SK-N-SH (cell line): ENCODE measurements at places on chromosomes 11 and 22. TPM values are rescaled to one million over a fixed set of nuclear protein-coding genes. Genes with fewer than 3 reads are reported as not detected.

The PDE2A gene
- 0.32 and 0.43 TPM in 2 replicates for polyA plus RNA-seq

DNA sequence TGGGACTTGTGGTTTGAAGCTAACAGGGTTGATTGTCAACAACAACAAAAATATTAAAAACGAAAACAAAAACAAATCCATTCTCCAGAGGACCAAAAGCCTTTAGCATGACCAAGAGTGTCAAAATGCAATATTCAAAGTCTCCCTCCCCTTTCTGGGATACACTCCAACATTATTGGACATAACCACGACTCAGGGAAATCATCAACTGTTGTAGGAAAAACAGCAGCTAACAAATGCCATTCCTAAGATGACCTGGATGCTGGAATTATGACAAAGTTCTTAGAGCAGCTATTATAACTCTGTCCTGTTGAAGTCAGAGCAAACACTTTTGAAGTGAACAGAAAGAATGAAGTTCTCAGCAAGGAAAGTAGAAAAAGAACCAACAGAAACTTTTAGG, 143.0 kb downstream of the TMEM135 start:
- no peak overlapping the region for H3K4me3 ChIP-seq
- H3K27ac ChIP-seq: no peak overlapping the region
- no peaks in the 10 kb centered on the region for H3K27me3 ChIP-seq

DNA sequence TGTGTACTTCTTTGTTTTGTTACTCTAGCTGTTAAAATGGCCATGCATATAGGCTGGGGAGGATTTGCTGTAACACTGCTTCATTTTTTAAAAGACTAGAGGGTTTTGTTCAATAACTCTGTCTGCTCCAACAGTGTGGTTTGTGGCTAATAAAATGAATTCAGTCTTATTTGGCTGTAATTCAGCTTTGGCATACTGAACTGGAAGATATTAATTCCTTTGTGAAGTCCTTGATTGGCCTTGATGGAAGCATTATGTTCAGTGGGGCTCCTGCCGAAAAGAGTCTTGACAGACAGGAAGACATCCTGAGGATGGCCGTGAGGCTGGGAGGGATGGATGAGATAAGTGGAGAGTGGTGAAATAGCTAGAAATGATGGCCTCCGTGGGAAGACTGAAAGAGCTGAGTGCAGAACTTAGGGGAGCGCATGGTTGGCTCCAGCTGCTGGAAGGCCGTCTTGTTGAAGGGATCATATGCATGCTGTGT, 44.8 kb upstream of the MYO18B start:
- DNase-seq: peak; percentile 27
- H3K36me3 ChIP-seq: no peaks in the 10 kb centered on the region

DNA sequence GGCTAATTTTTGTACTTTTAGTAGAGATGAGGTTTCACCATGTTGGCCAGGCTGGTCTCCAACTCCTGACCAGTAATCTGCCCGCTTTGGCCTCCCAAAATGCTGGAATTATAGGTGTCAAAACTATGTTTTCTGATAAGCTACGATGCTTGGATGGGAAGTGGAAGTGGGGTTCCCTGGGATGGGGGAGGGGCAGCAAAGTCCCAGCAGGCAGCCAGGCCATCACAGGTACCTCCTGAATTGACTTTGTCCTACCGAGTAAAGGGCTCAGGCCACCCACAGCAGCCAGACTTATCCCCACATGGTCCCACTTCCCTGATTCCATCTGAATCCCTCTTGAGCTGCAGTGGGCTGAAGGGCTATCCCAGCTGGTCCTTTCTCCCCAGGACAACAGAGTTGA, 6.9 kb downstream of the FTH1 start:
- no peak for DNase-seq
- no peak overlapping the region for H3K4me3 ChIP-seq
- H3K36me3 ChIP-seq: peaks cover 28% of the 10 kb centered on the region
- H3K4me1 ChIP-seq: peaks cover 12% of the 10 kb centered on the region
- no peaks in the 10 kb centered on the region for H3K27me3 ChIP-seq

The RBMXL2 gene
- not detected in 2 replicates for polyA plus RNA-seq

GRCh38 chr22:34812631-34813030, 253.3 kb upstream of the ISX start:
- no peaks in the 10 kb centered on the region for H3K4me1 ChIP-seq
- no peaks in the 10 kb centered on the region for H3K27me3 ChIP-seq
- H3K4me3 ChIP-seq: no peak overlapping the region

DNA sequence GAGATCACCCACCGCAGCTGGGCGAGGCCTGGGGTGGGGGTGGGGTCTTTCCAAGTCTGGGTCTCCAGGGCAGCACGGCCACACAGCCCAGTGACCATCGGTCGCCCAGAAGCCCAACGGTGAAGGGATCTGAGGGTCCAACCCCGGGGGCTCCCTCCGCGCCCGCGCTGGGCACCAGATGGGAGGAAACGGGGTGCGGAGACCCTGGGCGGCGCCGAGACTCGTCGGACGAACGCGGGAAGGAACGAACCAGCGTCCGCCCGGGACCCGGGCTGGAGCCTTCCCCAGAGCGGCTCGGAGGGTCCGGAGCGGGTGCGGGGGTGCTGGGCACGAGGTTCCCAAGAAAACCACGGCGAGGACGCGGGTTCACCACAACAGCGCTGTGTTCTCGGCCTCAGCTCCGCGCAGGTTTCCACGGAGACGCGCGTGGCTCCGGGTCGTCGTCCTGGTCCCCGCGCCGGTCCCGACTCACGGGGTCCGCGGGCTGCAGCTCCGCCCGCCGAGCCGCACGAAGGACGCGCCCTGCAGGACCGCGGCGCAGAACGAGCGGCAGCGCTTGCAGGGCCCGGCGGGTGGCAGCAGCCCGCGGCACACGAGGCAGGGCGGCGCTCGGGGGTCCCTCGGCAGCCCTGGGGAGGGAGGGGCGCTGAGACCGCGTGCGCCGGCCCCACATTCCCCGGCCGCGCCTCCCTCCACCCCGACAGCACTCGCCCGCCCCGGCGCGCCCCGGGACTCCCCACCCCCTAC, 2.3 kb upstream of the IL17REL start:
- no peak overlapping the region for H3K27ac ChIP-seq
- peak; percentile 62 for DNase-seq
- H3K27me3 ChIP-seq: peaks cover 80% of the 10 kb centered on the region
- H3K36me3 ChIP-seq: no peaks in the 10 kb centered on the region
- no peaks in the 10 kb centered on the region for H3K4me1 ChIP-seq

- no peak for DNase-seq
- H3K4me1 ChIP-seq: no peaks in the 10 kb centered on the region
- H3K27ac ChIP-seq: no peak overlapping the region
- no peaks in the 10 kb centered on the region for H3K27me3 ChIP-seq
Measured at GRCh38 chr11:17548444-17548843, 1.4 kb downstream of the OTOG start.

The SLC16A8 gene
- polyA plus RNA-seq: not detected in 2 replicates

The NRXN2 gene
- 0.15 TPM in 2 replicates for polyA plus RNA-seq

GRCh38 chr11:132106096-132106982, 735.9 kb downstream of the NTM start:
- H3K36me3 ChIP-seq: no peaks in the 10 kb centered on the region
- peaks cover 15% of the 10 kb centered on the region; the same call in 1 of the 2 replicates for H3K4me1 ChIP-seq
- no peak overlapping the region for H3K4me3 ChIP-seq
- no peak for DNase-seq
- no peaks in the 10 kb centered on the region for H3K27me3 ChIP-seq

The ABCC8 gene
- polyA plus RNA-seq: 0.71 and 1.1 TPM in 2 replicates

DNA sequence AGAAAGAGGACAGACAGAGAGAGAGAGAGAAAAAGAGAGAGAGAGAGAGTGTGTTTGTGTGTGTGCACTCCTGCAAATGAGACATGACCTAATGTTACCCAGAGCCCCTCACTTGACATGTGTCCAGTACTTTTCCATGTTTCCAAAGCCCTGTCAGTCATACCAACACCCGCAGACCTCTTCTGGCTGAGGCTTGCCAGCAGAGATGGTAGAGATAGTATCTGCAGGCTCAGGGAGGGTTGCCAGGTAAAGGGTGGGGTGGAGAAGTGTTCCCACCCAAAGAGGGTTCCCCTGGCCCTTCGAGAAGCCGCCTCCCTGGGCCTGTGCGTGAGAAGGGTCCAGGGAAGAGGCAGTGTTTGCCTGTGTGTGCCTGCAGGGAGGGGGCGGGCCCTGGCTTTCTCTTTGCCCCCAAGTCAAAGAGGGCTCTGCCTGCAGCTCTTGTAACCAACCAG, 40.7 kb downstream of the POU2F3 start:
- DNase-seq: peak; percentile 54
- no peaks in the 10 kb centered on the region for H3K27me3 ChIP-seq
- no peak overlapping the region for H3K4me3 ChIP-seq
- no peaks in the 10 kb centered on the region for H3K4me1 ChIP-seq
- H3K27ac ChIP-seq: 0 out of 2 replicates have a peak overlapping the region, but pooled peaks have one; percentile 14

GRCh38 chr11:119637481-119637880, 91.5 kb downstream of the NECTIN1 start:
- peak; percentile 52 for DNase-seq
- H3K27ac ChIP-seq: no peak overlapping the region
- no peaks in the 10 kb centered on the region for H3K27me3 ChIP-seq
- no peaks in the 10 kb centered on the region for H3K36me3 ChIP-seq
- H3K4me1 ChIP-seq: peaks cover 10% of the 10 kb centered on the region; the same call in 1 of the 2 replicates

- no peaks in the 10 kb centered on the region for H3K36me3 ChIP-seq
- no peaks in the 10 kb centered on the region for H3K4me1 ChIP-seq
- no peak overlapping the region for H3K4me3 ChIP-seq
- no peaks in the 10 kb centered on the region for H3K27me3 ChIP-seq
- no peak for DNase-seq
Measured at GRCh38 chr11:98307827-98308491, 712.8 kb upstream of the CNTN5 start.

The STIP1 gene
- 163 TPM in 2 replicates for polyA plus RNA-seq

- H3K4me1 ChIP-seq: peaks cover 5% of the 10 kb centered on the region; the same call in 1 of the 2 replicates
- no peaks in the 10 kb centered on the region for H3K27me3 ChIP-seq
- H3K4me3 ChIP-seq: no peak overlapping the region
- H3K27ac ChIP-seq: no peak overlapping the region
- no peak for DNase-seq
Measured at GRCh38 chr11:34176751-34177209, 71.4 kb downstream of the NAT10 start.

The GLYAT gene
- polyA plus RNA-seq: not detected in 2 replicates

GRCh38 chr11:116730601-116731000, 42.2 kb downstream of the BUD13 start:
- no peak for DNase-seq
- no peaks in the 10 kb centered on the region for H3K36me3 ChIP-seq
- no peak overlapping the region for H3K27ac ChIP-seq

- peaks cover 5% of the 10 kb centered on the region for H3K36me3 ChIP-seq
- H3K27me3 ChIP-seq: no peaks in the 10 kb centered on the region
- DNase-seq: no peak
- no peak overlapping the region for H3K4me3 ChIP-seq
- H3K27ac ChIP-seq: no peak overlapping the region
Measured at GRCh38 chr22:20862540-20862939, 3.7 kb downstream of the SNAP29 start.

- no peaks in the 10 kb centered on the region for H3K27me3 ChIP-seq
- no peaks in the 10 kb centered on the region for H3K36me3 ChIP-seq
- no peaks in the 10 kb centered on the region for H3K4me1 ChIP-seq
- DNase-seq: no peak
- H3K27ac ChIP-seq: no peak overlapping the region
Measured at GRCh38 chr11:14641801-14642200, 1.8 kb upstream of the PDE3B start.

- H3K27ac ChIP-seq: no peak overlapping the region
- H3K27me3 ChIP-seq: no peaks in the 10 kb centered on the region
- H3K4me1 ChIP-seq: peaks cover 43% of the 10 kb centered on the region; the same call in 1 of the 2 replicates
- H3K4me3 ChIP-seq: no peak overlapping the region
Measured at GRCh38 chr11:106957030-106957482, 61.2 kb downstream of the GUCY1A2 start.

The SNRPD3 gene
- polyA plus RNA-seq: 177 and 212 TPM in 2 replicates

DNA sequence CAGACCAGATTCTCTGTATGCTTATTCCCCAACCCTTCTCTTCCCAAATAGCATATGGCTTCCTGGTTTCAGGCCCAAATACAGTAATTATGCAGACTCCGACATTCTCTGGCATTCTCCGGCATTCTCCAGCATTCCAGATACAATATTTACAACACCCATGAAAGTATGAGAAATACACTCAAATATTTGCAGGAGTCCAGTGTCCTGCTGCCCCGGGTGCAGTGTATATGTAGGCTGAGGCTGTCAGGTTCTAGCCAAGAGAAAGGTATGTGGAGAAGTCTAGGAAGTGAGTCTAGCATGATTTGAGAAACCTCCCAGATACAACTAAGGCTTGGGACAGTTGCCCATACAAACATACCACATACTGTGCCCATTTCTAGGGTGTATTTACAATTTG, 160.7 kb downstream of the SOX6 start:
- no peaks in the 10 kb centered on the region for H3K27me3 ChIP-seq
- 0 out of 2 replicates have a peak overlapping the region, but pooled peaks have one; percentile 16 for H3K4me3 ChIP-seq
- H3K36me3 ChIP-seq: no peaks in the 10 kb centered on the region
- DNase-seq: no peak
- H3K4me1 ChIP-seq: peaks cover 5% of the 10 kb centered on the region

GRCh38 chr11:32056438-32056837, 34.4 kb upstream of the RCN1 start:
- H3K4me3 ChIP-seq: no peak overlapping the region
- no peaks in the 10 kb centered on the region for H3K36me3 ChIP-seq
- no peak overlapping the region for H3K27ac ChIP-seq
- no peaks in the 10 kb centered on the region; the same call in 1 of the 2 replicates for H3K4me1 ChIP-seq
- no peak for DNase-seq
- peaks cover 59% of the 10 kb centered on the region for H3K27me3 ChIP-seq

The DRICH1 gene
- 0.21 and 0.41 TPM in 2 replicates for polyA plus RNA-seq

GRCh38 chr22:35940166-35940565, 88.5 kb downstream of the RBFOX2 start:
- no peak for DNase-seq
- H3K4me3 ChIP-seq: no peak overlapping the region
- H3K36me3 ChIP-seq: peaks cover 28% of the 10 kb centered on the region
- H3K27ac ChIP-seq: no peak overlapping the region
- H3K4me1 ChIP-seq: no peaks in the 10 kb centered on the region; the same call in 1 of the 2 replicates

DNA sequence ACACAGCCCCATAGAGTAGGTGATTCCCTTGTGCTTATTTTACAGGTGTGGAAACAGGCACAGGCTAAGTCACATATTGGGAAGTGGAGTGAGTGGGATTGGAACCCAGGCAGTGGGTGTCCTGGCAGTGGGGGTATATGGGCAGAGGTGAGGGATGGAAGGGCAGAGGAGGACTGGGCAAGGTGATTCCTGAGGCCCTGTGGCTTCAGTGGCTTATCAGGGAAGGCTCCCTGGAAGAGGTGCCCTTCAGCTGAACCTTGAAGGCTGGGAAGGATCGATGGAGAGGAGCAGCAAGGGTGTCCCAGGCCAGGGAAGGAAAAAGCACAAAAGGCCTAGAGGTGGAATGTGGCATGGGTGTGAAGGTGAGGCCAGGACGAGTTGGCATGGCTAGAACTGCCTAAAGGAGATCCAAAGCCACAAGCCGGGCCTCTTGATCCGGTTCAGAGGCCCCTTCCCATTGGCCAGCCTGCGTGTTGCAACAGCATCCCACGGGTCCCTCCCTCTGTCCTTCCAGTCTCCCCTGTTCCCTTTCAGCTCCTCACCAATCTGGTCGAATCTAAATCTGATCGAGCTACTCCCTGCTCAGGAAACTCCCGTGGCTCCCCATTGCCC, 41.7 kb downstream of the MCM5 start:
- H3K27me3 ChIP-seq: no peaks in the 10 kb centered on the region
- peaks cover 10% of the 10 kb centered on the region for H3K4me1 ChIP-seq
- H3K4me3 ChIP-seq: no peak overlapping the region
- H3K27ac ChIP-seq: no peak overlapping the region

The PATE4 gene
- not detected in 2 replicates for polyA plus RNA-seq

The CNGA4 gene
- polyA plus RNA-seq: 0.08 and 0.13 TPM in 2 replicates
